Stimulated activated CD4-positive, alpha-beta T cell treated with anti-CD3 and anti-CD28 coated beads, Interleukin-1b, Interleukin-23, amount 100 ng/mL, for 1 hour (primary cell): ENCODE measurements at places on chromosomes 4 and X.

- DNase-seq, result no peak
Observed at GRCh38 chr4:164876700-164877324, at the start of gene APELA. TSS of gene APELA (plus strand) at chr4:164877178. CDS start at chr4:164877332, 154 bp downstream.

- DNase-seq, result no peak
Observed at GRCh38 chrX:79564362-79564761, 197.2 kb upstream of the ITM2A start.

GRCh38 chr4:94168321-94168720 lies 39.3 kb upstream of the SMARCAD1 start:
- no peak for DNase-seq

GRCh38 chr4:152996672-152997071 lies 60.5 kb downstream of the FHDC1 start:
- no peak for DNase-seq

DNA sequence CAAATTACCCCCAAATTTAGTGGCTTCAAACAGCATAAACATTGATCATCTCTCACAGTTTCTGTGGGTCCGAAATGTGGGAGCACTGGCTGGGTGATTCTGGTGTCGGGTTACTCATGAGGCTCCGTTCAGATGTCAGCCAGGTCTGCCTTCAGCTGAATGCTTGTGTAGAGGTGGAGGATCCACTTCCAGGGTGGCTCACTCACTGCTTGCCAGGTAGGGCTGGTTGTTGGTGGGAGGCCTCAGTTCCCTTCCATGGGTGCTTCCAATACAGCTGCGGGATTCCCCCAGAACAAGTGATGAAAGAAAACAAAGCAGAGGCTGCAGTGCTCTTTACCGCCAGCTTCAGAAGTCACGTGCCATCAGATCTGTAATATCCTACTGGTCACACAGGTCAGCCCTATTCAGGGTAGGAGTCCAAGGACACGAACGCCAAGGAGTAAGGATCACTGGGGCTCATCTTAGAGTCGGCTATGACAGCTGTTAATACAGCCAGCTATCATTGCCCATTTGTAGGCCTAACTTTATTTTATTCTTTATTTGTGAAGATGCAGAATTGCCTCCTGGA lies 1.1 kb upstream of the SMIM43 start:
- DNase-seq, result no peak

DNA sequence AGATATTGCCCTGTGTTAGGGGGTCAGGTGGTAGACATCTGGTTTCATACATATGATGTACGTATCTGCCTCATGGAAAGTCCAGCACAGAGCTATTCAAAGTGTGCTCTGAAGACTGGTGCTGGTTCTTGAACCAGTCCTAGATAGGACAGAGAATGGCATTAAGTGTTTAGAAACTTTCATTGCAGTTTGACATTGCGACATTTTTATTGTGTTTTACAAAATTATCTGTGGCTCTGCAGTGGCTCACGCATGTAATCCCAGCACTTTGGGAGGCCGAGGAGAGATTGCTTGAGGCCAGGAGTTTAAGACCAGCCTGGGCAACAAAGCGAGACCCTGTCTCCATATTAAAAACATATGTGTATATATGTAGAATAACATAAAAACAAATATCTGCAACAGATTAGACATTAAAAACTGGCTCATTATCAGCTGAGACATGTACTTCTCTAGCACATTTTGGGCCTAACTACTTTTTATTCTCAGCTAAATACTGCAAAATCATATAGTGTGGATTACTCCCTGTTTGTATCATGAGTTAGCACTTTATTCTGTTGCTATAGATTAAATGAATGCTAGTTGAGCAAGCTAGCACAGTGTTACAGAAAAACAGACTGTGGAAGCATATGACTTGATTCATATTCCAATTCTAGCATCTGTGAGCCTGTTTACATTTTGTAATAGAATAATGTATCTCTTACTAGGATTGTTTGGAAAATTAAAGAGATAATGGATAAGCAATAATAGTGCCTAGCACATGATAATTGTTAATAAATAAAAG lies 57.1 kb downstream of the USP9X start:
- DNase-seq, result no peak

DNA sequence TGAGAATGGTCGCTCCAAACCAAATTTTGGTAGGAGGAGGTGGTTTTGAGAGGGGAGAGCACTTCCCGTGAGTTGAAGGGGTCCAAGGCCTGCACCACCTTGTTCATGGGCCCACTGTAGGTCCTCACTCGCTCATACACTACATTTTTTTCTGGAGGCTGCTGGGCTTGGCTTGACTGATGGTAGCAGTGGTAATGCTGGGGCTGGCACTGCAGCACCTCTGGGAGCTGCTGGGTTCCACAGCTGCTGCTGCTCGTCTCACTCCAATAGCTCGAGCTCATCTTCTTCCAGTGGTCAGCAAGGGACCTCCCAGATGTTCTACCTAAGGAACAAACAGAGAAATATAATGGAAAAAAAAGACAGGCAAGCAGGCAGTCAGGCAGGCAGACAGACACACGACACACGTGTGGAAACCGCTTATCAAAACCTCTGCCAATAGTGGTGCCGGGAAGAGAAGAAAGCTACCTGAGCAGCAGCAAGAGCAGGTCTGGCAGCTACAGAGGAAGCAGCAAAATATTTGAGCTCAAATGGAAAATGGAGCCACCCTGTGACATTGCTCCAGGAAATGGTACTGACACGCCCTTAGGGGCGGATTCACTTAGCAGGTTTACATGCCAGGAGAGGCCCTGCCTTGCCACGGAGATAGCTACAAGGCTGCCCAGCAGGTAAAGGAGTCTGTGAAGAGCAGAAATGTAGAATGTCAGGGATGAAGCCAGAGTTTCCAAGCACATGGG lies at the start of gene POF1B:
Gene POF1B (minus strand): TSS at position 492 of the 734 bp plus-strand sequence. CDS start 211 bp downstream, at position 281.
- DNase-seq, result no peak

DNA sequence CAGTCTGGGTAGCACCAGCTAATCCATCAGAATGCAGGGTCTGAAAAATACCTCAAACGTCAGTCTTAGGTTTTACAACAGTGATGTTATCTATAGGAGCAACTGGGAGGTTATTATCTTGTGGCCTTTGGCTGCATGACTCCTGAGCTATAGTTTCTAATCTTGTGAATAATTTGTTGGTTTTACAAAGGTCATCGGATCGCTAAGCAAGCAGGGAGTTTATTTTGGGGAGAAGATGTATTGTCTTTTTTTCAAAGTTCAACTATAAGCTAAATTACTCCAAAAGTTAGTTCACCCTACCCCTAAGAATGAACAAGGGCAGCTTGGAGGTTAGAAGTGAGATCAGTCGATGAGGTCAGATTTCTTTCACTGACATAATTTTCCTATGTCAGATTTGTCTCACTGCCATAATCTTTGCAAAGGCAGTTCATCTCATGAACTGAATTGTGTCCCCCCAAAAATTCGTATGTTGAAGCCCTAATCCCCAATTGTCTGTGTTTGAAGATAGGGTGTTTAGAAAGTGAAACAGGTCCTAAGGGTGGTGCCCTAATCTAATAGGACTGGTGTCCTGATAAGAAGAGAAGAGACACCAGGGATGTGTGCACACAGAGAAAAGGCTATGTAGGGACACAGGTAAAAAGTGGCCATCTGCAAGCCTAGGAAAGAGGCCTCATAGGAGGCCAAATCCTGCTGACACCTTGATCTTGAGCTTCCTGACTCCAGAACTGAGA lies 175.8 kb upstream of the GALNT7 start:
- DNase-seq, result no peak

DNA sequence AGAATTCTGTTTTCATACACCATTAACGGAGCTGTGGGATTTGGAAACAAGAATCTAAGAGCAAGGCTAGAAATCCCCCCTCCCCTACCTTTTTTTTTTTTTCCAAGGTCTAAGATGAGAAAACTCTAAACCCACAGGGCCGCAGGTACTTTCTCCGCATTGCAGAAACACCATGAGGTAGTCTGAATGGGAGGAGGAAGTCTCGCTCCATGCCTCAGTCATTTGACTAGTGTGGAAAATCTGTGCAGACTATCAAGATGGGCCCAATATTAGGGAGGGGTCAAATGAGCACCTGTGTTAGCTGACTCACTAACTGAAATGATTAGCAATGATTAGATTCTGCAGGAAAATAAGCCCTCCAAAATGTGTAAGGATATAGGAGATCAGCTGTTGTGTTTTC lies 40.9 kb upstream of the MAP3K15 start:
- DNase-seq, result no peak

GRCh38 chr4:182074810-182075209 lies 168.4 kb upstream of the TENM3 start:
- no peak for DNase-seq

GRCh38 chr4:99629962-99630554 lies 27.6 kb downstream of the C4orf54 start:
- no peak for DNase-seq

DNA sequence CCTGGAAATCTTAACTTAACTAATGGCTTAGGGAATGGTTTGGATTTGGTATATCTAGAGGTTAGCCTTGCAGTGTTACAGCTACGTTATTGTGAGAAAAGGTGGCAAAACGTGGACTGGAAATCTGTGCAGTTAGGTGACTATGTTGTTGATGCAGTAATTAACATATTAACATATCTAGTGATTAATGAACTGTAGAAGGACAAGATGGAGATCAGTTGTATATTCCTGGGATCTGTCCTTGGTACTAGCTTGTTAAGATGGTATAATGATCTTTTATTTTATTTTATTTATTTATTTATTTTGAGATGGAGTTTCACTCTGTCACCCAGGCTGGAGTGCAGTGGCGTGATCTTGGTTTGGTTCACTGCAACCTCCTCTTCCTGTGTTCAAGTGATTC lies 36.9 kb downstream of the GPAT3 start:
- no peak for DNase-seq

- DNase-seq, result no peak
Observed at GRCh38 chrX:627510-627981, 3.0 kb upstream of the SHOX start.

- no peak for DNase-seq
Observed at GRCh38 chrX:8748855-8749254, 16.9 kb upstream of the ANOS1 start.
